ENCODE measurements at places on chromosomes 1 and 21.

DNA sequence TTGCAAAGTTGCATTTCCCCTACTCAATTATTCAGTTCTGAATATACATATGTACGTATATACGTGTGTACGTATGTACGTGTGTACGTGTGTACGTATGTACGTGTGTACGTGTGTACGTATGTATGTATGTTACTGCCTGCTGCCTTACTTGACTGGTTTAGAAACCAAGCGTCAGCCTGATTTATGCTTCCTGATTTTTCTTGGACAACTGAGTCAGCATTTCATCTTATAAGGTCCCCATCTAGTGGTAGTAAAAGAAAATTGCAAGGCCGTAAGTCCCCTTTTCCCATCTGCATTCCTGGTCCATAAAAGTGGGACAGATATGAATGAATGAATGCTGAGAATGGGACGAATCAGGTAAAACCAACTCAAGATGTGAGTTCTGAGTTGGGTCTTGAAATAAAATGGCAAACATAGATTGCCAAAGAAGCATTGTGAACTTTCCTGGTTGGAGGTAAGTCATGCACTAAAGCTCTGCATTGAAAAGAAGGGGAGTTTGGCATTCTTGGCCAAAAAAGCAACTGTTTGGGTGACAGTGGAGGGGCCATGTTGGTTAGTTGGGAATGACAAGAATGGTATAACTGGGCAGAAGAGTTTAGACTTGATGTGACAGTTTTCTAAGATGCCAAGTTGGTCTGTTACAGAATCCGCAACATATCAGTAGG lies 76.4 kb upstream of the DNAH14 start:
- DNase-seq = peak; percentile 69

DNA sequence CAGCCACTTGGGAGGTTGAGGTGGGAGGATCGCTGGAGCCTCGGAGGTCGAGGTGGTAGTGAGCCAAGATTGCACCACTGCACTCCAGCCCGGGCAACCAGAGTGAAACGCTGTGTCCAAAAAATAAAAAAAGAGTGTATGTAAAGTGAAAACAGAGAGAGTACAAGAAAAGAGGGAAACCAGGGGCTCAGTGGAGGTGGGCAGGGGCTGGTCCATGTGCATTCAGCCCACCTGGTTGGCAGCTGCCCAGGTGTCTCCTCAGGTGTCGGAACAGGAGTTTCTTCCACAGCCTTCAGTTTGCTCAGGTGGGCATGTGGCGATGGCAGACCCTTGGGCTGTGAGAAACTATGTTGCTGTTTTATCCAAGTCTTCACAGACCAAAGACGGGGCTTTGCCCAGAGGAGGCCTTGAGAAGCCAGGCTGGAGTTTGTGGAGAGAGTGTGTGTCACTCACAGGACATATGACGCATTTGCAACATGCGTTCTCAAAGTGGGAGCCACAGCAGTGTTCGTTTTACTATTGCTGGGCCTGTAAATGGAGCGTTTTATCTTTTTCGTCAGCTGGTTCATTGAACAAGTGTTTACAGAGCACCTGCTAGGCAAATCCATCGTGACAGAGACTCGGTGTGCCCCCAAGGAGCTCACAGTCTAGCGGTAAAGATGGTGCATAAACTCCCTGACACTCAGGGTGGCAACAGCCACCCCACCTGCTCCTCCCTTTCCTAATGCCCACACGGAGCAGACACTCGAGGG lies 22.4 kb upstream of the SAMD11 start:
- DNase-seq = no peak

DNA sequence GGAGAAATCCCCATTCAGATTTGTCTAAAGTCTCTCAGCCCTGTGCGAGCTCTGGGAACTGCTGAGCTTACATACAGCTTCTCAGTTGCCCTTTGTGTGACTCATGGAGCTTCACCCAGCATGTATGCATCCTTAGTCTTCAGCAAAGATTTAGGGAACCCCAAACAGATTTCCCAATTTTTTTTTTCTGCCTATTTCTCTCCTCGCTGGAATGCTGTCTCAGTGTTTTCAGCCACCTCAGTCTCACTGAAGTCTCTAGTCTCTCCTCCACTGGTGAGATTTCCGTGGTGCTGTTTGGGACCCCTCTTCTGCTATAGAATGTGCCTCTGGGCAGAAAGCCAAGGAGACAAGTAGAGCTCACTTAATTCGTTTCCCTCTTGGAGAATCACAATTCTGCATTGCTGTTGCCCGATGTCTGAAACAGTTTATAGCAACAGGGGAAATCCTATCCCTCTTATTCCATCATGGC lies 28.1 kb upstream of the TXLNA start:
- peak; percentile 87 for DNase-seq

GRCh38 chr1:223670458-223671159 lies 5.1 kb upstream of the CAPN8 start:
- peak; percentile 68 for DNase-seq

DNA sequence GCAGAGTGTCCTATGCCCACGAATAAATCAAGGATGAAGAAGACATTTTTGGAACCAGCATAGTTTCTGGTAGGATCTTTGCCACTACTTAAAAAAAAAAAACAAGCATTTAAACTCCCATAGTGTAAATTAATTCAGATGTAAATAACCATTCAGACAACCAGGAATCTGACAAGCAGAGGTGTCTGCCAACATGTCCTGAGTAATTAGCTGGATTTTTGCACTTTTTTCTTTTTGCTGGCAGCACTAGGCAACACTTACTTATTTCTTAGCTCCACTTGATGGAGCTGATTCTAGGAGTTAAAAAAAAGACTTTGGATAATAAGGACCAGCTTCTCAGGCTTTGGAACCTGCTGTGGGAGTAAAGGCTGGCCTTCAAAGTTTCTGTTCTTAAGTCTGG lies 27.6 kb upstream of the CNIH3 start:
- no peak for DNase-seq

DNA sequence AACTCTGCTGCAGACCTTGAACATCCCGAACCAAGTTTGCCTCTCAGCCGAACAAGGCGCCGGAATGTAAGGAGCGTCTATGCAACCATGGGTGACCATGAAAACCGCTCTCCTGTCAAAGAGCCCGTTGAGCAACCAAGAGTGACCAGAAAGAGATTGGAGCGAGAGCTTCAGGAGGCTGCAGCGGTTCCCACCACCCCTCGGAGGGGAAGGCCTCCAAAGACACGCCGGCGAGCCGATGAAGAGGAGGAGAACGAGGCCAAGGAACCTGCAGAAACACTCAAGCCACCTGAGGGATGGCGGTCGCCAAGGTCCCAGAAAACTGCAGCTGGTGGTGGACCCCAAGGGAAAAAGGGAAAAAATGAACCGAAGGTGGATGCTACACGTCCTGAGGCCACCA lies 44.0 kb downstream of the ZBTB17 start:
- DNase-seq = no peak

GRCh38 chr1:7752512-7753417 lies 18.3 kb upstream of the VAMP3 start:
- DNase-seq = peak; percentile 81

DNA sequence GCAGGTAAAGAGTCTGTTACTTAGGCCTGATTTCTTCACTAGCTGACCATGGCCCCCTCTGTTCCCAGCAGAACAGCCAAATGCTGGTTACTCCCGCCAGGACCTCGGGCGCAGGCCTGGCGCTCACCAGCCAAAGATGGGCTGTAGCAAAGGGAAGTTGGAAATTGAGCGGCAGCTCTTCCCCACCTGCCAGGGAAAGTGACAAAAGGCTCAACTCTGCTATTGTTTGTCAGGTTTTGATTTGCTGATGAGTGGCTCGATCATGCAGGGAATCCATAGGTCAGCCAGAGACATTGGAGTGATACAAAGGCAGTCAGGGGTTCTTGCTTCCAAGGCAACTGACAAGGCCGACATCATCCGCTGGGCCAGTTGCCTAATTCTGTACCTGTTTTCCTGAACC lies 120.1 kb downstream of the ASTN1 start:
- no peak for DNase-seq

DNA sequence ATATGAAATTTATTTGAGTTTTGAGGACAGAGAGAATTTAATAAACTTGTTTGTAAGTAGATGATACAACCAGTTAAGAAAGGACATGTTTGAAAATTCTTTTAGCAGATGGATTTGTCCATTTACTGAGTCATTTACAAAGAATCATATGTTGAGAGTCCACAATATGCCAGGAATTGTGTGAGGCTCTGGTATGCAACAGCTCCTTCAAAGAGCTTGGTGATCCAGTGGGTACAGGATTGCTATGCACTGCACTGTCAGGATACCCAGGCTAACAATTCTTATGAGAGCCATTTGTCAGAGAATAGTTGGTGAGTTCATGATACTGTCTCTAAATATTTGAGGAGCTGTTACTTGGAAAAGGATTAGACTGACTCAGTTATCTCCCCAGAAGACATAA lies 11.0 kb downstream of the DNM3 start:
- DNase-seq = peak; percentile 75
